ENCODE measurements at places on chromosomes 16 and 17.

GRCh38 chr17:73301369-73301768 lies 10.4 kb downstream of the CDC42EP4 start:
- DNase-seq = peak; percentile 52

DNA sequence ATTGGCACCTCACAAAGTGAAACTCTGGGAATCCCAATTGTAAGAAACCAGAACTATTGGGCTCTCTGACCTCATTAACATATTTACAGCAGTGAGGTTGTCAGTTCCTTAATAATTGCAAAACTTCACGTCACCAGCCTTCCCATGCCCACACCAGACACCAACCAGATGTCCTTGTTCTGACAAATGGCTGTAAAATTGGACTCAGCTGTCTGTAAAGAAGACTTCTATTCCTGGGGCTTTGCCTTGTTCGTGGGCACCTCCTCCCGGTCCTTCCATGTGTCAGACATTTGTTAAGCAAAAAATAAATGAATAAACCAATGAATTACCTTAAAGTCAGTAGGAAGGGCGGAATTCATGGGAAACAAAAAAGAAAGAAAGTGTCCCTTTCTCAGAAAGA lies 284.3 kb upstream of the CDH11 start:
- no peak for DNase-seq

DNA sequence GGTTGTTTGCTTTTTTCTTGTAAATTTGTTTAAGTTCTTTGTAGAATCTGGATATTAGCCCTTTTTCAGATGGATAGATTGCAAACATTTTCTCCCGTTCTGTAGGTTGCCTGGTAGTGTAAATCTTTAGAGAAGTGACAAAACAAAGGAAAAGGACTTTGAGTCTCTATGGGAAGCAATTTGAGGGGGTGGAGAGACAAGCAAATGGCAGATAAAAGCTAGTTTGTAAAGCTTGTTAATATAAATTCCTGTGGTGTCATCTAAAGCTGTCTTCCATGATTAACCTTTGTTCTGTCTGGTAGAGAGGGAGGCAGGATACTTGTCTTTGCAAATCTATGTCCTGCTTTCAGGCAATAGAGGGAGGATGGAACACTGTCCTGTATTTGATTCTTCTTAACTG lies 40.6 kb upstream of the CACNG4 start:
- no peak for DNase-seq

DNA sequence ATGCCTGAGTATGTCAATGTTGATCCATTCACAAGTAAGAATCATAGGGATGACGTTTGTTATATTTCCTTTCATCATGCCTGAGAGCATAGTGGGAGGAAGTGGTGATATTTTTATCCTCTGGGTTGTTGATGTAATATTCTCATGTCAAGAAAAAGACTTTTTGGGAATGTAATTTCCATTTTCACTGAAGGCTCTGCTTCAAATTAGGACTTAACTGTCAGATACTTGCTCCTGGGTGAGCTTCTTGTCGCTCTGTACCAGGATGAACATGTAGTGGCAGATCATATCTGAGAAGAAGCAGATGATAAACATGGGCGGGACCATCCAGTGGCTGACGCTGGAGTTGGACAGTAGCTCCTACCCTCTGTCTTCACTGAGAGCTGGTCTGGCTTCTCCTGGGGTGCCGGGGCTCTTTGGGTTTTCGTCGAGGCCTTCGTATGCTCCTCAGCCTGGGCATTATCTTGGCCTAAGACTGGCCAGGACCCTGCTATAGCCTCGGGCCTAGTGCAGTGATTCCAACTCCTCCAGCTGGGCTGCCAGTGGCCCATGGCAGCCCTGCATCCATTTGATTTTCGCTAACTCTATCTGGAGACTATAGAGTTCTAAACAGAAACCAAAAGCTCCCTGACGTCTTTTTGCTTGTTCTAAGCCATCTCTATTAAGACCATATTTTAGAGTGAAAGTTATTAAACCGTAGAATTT lies 19.7 kb downstream of the CYB5B start:
- DNase-seq = peak; percentile 80

GRCh38 chr17:64219571-64219970 lies 43.5 kb downstream of the TEX2 start:
- DNase-seq = no peak

- no peak for DNase-seq
Observed at GRCh38 chr17:80937462-80938381, 53.9 kb upstream of the CHMP6 start.

GRCh38 chr16:7392206-7392605 lies 59.6 kb downstream of the RBFOX1 start:
- no peak for DNase-seq

DNA sequence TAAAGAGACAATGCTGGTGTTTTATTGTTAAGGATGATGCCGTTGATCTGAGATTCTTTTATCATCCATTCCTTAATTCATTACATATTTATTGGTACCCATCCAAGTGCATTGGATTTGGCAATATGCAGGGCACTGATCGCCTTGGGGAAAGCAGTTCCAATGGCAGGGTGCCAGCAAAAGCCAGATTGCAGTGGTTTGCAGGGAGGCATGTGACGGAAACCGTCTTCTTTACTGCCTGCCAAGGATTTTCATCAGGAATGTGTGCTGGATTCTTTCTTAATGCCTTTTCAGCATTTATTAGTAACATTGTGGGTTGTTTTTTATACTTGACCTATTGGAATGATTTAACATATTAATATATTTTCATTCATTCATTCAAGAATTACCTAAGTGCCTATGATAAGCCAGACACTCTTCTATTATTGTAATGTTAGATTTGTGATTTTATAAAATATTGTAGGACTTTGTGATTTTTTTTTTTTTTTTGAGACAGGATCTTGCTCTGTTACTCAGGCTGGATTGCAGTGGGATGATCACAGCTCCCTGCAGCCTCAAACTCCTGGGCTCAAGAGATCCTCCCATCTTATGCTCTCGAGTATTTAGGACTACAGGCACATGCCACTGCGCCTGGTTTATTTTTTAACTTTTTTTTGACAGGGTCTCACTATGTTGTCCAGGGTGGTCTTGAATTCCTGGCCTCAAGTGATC lies 93.4 kb upstream of the TNRC6A start:
- peak; percentile 90 for DNase-seq

DNA sequence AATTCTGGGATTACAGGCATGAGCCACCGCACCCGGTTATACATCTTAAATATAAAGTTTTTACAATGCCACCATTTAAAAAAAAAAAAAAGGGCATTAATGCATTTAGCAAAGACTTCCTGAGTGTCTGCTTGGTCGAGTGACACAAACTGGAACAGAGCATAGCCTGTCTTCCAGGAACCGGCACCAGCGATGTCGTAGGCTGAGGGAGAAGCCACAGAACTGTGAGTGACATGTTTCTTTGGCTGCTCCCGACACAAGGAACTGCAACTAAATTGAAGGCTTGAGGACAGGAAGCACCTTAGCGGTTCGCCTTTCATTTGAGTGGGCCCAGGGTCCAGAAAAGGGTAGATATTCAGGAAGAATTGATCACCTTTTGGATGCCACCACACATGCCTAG lies 717.8 kb downstream of the MAF start:
- no peak for DNase-seq

DNA sequence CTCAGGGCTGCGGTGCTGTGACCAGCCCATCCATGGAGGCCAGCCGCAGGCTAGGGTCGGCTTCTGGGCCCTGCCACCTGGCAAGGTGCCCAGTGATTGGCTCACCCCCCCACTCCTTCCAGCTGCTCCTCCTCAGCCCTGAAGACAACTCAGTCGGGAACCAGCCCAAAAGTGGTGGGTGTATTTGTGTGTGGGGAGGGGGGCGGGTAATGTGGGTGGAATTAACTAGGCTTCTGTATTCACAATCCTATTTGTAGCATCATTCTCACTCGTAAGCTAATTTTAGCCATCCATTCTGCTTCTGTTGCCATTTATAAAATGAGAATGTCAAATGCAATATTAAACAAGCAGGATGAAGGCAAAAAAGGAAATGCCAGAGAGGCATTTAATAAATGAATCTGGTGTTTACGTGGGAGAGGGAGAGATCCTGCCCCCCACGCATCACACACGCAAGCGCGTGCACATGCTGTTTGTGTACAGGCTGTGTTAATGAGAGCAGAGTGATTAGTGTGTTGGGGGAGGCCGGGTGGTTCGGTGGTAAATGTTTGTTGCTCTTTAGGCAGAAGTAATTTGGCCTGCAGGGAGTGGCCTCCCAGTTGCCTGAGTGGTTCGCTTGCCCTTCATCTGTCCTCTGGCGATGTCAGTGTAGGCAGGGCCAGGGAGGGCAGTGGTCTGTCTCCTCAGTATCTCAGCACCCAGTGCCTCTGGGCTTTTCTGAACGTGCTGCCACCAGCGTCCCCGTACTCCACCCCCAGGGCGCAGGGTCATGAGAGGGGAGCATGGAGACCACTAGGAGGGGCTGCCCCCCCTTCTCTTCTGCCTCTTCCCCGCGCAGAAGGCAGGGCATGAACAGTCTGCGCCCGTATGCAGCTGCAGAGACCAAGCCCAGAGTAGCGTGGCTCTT lies 140.1 kb downstream of the CCDC182 start:
- peak; percentile 69 for DNase-seq

Measured in GM23248 (cell line).